ENCODE measurements at places on chromosomes 3 and 15.

DNA sequence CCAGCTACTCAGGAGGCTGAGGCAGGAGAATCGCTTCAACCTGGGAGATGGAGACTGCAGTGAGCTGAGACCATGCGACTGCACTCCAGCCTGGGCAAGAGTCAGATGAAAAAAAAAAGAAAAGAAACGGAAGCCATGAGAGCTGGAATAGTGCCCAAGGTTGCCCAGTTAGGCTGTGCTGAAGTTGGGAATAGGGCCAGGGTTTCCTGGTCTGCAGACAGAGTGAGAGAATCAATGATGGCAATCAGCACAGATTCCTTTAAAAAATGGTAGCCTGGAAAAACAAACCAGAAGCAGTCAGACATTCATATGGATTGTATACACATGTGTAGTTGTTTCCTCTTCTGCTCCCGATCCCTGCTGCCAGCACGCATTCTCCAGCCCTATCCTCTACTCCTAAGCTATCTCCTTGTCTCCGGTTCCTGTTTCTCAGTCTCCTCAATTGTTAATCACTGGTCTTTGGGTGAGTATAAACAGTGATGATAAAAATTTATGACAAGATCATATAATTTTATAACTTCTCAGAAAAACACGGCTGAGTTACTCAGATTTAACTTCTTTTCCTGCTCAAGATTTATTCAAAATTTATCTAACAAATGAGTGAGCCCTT is 316.2 kb upstream of the UMPS start:
- no peak for DNase-seq

- DNase-seq: no peak
Observed at GRCh38 chr3:110851736-110852135, 219.9 kb upstream of the NECTIN3 start.

GRCh38 chr3:23079976-23080375 is 123.2 kb upstream of the UBE2E2 start:
- DNase-seq: peak; percentile 61

DNA sequence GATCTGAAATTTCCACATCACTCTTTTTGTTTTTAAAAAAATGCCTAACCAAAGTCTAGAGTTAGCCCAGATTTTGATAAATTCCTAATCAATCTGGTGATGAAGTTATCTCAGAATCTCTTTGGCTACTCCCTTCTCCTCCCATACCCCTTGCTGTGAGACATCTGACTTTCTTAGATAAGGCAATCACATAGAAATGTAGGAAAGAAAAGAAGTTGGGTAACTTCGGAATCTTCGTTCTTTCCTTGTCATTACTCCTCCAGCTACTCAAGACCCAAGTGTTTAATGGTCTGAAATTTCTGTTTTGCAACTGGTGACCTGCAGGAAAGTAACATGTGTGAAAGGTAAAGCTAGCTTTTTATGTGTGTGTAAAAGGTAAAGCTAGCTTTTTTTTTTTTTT is 37.8 kb downstream of the MYL3 start:
- no peak for DNase-seq

DNA sequence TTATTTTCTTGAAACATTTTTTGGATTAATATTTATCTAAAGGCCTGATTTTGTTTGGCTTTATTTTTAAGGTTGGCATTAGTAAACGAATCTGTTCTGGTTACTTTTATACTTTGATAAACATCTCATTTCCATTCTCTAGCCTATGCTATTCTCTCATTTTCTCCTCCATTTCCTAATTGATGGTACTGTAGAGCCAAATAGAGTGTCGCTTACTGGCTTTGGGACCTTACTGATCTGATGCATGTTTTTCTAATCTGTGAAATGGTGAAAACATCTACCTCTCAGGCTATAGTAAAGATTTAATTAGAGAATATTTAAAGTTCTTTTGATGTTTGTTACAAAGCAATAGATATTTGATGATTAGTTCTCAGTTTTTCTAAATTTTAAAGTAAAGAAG is 1.6 kb downstream of the LNP1 start:
- DNase-seq: no peak

- peak; percentile 34 for DNase-seq
Observed at GRCh38 chr3:137035631-137036030, 77.8 kb downstream of the IL20RB start.

DNA sequence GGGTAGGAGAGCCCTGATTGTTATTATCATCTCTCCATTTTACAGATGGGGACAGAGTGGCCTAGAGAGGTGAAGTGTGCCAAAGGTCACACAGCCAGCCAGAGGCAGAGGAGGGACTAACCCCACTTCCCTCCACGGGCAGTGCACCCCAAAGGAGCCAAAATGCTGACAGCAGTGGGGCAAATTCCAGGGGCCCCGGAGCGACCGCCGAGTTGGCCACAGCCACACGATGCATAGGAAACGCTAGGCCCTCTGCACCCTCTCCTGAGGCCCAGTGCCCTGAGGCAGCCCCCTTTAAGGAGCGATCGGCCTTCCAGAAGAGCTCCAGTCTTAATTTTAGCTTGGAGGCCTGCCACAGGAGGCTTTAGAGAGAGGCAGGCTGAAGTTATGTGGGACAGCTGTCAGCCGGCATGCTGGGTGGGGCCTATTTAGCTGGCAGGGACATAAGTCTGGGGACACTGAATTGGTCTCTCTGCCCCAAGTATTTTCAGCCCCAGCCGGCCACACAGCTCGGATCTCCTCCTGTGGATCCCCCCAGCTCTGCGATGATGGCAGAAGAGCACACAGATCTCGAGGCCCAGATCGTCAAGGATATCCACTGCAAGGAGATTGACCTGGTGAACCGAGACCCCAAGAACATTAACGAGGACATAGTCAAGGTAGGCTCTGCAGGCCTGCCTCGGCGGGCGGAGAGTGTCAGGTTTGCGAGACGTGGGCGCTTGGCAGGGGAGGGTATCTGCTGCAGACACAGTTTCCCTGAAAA is at the start of gene CAV3:
Gene CAV3, plus strand, starts transcription at position 471 of the 763 bp plus-strand sequence. Its CDS starts 75 bp downstream, at position 546.
- no peak for DNase-seq

DNA sequence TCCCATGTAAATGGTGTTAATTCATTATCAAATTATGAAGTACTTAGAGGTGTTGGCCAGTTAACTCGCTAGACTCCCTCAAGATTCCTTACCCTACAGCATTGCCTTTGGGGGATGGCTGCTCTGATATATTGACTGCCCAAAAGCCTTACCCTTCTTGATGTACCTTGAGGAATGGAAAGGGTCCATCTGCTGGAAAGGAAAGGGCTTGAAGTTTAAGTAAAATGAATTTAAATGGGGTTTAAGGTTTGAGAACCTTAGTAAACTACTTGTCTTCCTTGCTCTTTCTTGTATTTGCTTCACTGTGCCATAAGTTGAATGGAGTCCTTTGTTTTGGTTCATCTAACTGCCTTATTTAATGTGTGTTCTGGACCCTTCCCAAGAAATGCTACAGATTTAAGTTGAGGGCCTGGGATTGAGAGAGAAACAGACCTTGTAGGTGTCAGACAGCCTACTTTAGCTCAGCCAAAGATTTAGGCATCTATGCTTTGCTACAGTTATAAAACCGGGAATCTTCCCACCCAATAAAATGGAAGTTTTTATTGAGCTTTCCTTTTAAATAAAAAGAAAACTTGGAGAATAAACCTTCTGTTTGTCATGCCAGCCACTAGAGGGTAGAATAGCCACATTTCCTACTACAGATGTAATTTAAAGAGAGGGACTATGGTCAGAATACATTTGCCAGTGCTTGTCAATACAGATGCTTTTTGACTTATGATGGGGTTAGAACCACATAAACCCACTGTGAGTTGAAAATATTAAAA is 25.3 kb downstream of the CMSS1 start:
- peak; percentile 66 for DNase-seq

GRCh38 chr15:62558640-62559380 is 393.7 kb upstream of the C2CD4B start:
- DNase-seq: no peak

DNA sequence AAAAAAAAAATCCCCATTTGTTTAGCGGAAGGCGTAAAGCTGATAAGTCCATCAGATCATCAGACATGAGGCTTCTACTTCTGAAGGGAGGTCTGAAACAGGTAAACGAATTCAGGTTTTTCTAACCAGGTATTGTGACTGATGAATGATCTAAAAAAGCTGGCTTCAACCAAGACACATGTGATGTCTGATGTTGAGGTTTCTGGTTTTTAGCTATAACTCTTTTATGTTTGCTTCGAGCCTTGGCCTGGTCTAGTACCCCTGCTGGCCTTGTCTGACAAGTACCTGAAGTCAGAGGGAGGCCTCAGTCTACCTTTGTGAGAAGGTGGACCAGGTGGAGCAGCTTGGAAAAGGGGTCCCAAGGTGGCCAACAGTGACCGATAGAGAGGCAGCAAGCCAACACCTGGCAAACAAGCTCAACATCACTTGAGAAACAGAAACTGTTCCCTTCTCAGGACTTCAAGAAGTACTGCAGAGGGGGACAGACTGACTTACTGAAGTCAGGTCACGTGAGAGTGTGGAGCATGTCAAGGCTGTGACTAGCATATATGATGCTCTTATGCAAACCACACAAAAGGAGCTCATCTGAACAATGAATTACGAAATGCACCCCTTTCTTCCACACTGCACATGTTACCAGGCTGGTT is 33.0 kb upstream of the CA12 start:
- no peak for DNase-seq

GRCh38 chr3:185926445-185926844 is 11.4 kb downstream of the TRA2B start:
- no peak for DNase-seq

DNA sequence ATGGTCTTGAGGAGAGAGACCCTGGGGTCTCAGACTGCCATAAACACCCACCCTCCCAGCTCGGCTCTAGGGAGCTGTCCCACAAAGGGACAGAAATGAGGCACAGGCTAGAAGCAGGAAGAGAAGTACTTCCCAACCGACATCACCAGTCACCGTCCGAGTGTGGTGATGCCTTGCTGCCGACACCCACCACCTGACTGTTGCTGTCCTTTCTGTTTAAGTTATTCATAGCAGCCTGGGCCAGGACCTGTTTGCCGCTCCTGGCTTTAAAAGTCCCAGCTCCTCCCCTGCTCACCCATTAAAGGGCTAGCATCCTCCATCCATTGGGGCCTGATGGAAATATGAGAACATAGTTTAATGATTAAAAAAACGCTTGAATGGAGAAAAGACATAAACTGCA is 13.2 kb upstream of the SPG11 start:
- no peak for DNase-seq

DNA sequence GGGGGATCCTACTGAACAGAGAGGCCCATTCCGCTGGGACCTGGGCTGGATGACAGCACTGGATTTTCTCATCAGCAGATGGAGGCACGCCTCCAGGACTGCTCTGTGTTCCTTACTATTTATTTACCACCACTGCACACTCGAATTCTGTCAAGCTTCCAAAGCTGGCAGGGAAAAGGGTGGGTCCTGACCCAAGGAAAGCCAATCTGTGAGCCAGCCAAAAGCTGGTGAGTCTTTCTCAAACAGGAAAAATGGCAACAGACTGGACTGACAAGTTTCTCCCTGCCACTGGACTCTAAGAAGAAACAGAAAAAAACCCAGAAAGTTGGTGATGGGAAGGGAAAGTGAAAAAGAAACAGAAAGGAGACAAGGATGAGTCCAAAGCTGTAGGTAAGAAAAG is 37.8 kb downstream of the CD47 start:
- no peak for DNase-seq

GRCh38 chr3:69367586-69367985 is 18.3 kb downstream of the FRMD4B start:
- DNase-seq: no peak

GRCh38 chr3:61356685-61357084 is 105.4 kb upstream of the FHIT start:
- no peak for DNase-seq

DNA sequence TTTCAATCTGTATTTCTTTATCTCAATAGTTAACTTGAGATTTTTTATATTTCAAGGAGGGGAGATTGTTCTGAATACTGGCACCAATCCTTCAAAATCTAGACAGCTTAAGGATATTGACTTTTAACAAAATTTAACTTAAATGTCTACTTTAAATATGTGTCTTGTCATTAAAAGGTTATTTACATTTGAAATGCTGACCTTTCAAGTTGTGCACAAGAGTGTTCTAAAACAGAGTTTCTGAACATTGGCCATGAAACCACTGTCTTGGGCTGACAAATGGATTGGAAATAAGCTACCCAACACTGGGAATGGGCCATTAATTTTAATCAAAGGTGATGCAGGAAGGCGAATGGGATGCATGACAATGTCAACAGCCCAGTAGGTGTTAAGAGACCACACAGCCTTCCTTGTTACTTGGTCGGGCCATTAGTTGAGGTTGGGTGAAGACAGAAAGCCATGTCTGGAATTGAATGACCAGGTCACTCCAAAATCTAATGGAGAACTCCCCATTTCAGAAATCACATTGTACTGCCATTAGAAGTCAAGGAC is 128.5 kb downstream of the CDIN1 start:
- DNase-seq: no peak

GRCh38 chr3:129054605-129055104 is 5.9 kb upstream of the GP9 start:
- no peak for DNase-seq

- no peak for DNase-seq
Observed at GRCh38 chr3:72276806-72277205, 491.9 kb upstream of the PROK2 start.

- peak; percentile 94 for DNase-seq
Observed at GRCh38 chr15:41917767-41918430, 24.0 kb upstream of the SPTBN5 start.

DNA sequence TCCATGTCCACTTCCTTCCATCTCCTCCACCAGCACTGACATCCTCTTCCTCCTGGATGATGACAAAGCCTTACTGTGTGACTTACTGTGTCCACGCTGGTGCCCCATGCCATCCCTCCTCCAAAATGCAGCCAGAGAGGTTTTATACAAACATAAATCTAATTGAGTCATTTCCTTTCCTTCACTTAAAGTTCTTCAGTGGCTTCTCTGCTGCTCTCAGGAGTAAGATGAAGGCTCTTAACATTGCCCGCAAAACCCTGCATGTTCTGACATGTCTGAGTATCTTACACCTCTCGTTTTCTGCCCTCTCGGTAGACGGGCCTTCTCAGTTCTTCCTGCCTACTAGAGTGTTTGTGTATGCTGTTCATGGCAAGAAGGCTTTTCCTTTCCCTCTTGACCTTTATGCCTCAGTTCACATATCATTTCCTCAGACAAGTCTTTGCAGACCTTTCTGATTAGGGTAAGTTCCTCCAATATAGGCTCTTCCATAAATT is 175.5 kb downstream of the CFAP20DC start:
- peak; percentile 40 for DNase-seq

GRCh38 chr3:169676925-169677537 is 13.5 kb upstream of the MECOM start:
- DNase-seq: no peak
